ENCODE measurements at places on chromosomes 16 and 17.

GRCh38 chr17:79740413-79740812 lies 9.7 kb downstream of the ENPP7 start:
- no peak for DNase-seq

- no peak for DNase-seq
Measured at GRCh38 chr17:37194208-37194607, 181.6 kb upstream of the C17orf78 start.

DNA sequence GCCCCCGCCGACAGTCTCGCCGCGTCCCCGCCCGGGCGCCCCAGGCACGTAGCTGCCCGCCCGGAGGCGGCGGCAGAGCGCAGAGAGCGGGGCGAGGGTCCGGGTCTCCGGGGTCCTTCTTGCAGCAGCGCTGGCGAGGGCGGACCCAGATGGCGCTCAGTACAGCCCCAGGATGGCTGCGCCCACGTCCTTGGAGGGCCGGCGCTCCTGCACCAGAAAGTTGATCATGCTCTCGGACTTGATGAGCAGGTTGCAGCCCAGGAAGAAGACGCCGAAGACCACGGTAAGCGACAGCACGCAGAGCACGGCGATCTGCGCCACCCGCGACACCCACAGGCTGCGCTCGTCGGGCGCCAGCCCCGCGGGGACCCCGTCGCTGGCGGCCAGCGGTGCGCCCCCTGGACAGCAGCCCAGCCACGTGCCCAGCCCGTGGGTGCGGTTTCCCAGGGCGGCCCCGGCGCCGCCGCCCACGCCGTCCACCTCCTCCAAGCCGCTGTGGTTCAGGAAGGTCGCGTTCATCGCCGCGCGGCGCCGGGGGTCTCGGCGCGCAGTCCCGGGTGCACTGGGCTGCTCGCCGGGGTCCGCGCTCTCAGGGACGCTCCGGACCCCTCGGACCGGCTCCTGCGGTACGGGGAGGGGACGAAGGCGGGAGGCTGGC lies 435 bp downstream of the RPRML start:
- DNase-seq: peak; percentile 22

GRCh38 chr17:49218941-49219913 lies 8.7 kb downstream of the ABI3 start:
- DNase-seq: no peak

DNA sequence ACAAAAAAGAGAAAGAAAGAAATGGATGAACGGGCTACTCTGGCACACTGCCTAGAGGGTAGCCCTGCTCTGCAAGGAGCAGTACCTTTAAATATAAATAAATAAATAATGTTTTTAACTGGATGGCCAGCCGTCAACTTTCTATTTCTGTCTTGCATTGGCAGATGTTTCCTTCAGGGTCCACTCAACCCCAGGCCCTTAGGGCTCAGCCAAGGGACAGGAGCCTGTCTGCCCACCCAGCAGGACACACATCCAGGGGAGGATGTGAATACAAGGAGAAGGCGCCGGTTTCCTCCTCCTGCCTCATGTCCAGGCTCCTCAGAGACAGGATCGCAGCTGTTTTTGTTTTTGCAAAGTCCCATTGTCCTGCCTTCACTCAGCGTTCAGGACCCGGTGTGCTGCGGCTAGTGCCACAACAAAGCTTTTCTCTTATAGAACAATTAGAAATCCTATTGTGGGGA lies 22.6 kb downstream of the TTYH2 start:
- DNase-seq: no peak

GRCh38 chr17:60676758-60677307 lies 818 bp upstream of the BCAS3 start:
- no peak for DNase-seq

GRCh38 chr16:21619765-21620425 lies 20.5 kb downstream of the METTL9 start:
- no peak for DNase-seq

DNA sequence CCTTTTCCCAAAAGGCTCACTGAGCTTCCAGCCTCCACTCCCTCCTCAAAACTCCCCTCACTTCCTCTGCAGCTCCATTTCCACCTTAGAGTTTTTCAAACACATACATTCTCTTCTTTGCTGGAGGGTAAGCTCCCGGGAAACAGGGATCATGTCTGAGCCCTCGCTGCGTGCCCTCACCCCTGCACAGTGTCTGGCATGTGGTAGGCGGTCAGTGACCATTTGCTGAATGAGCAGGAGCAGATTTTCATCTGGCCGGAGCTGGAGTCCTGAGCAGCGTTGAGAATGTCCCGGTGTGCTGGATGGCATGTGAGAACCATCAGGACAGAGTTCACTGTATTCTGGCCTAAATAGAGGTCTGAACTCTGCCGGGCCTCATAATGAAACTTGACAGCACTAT lies 274.5 kb downstream of the GRIN2A start:
- DNase-seq: no peak

DNA sequence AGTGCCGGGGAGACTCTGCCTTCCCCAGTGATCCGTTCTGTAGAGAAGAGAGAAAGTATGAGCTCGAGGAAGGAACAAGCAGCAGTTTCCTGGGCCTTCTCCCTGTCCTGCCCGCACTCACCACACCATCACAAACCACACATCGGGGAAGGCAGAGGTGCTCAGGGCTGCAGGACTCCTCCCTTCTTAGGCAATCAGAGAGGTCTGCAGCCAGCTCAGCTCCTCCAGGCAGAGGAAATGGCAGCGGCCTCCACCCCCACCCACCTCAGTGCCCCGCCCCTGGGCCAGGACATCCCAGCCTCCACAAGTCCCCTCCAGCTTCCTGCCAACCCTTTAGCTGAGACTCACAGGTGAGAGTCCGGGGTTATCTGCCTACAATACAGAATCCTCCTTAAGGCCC lies 2.0 kb downstream of the ZNF319 start:
- peak; percentile 65 for DNase-seq

DNA sequence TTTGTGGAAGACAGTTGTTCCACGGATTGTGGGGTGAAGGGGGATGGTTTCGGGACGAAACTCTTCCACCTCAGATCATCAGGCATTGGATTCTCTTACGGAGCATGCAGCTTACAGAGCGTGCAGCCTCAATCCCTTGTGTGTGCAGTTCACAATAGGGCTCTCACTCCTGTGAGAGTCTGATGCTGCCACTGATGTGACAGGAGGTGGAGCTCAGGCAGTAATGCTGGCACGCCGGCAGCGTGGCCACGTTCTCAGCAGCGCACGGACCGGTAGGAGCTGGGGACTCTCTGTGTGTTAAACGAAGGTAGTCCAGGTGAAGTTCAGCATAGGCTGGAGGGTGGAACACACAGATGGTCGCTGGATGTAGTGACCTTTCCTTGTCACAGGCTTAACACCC lies 37.8 kb downstream of the SEC14L1 start:
- no peak for DNase-seq

DNA sequence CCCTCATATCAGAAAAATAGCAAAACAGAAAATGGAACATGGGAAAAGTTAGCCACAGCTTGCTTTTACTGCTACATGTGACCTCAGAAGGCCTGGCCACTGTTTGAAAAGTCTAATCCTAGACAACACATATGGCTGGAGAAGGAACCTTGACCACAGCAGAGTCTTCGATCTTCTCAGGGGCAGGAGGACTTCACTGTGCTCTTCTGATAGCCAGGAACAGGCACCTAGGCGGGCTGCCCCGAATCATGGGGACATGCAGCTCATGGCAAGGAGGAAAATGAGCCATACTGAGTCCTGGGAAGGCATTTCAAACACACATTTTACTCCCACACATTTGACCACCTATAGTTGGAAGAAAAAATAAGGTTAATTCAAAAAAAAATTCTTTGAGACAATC lies 31.1 kb upstream of the ADORA2B start:
- no peak for DNase-seq

GRCh38 chr17:149897-150584 lies 12.7 kb downstream of the SCGB1C2 start:
- DNase-seq: no peak

DNA sequence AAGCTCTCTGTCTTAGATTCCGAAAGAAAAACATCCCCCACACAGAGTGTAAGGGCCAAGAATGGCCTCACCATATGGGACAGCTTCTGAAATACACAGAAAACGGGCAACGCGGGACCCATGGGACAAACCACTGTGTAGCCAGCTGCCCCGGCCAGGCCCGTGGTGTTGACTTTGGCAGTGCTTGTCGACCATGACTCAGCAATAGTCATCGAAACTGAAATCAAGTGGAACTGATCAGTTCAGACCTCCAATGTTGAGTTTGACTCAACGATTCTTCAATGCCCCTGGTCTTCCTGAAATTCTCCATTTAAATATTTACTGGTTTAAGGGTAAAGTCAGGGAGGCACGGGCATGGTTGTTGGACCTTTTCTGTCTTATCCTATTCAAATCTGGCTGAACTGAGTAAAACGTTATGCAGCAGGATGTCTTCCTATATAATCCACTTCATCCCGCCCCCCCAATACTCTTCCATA lies 27.5 kb downstream of the ZFHX3 start:
- peak; percentile 95 for DNase-seq

DNA sequence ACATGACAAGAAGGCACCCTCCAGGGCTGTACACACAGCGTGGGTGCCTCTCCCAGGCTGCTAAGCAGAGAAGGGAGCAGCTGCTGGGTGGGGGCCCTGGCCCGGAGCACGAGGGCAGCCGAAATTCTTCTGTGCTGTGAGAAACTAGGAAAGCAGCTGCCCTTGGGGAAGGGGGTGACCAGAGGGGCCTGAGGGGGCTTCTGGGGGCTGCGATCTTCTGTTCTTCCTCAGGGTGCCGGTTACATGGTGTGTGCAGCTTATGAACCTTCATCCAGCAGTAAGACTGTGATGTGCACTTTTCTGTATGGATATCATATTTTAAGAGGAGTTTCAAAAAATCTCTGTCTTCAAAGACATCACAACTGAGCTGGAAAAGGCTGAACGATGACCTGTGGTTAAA lies 43.2 kb upstream of the METRNL start:
- no peak for DNase-seq

DNA sequence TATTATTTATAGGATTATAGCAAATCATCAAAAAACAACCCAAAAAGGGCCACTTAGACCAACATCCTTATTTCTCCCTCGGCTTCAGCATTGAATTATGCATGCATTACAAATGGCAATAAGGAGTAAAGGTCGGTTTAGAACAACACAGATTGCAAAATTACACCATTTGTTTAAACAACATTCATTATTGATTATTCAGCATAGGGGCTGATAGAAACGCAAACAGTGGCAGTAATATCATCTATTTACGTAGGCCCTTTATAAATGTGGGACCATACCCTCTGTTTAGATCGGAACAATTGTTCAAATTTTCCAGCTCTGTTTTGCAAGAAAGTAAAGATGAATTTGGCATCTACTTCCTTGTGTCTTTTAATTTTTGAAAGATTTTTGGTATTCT lies 153.3 kb downstream of the WWOX start:
- DNase-seq: no peak

DNA sequence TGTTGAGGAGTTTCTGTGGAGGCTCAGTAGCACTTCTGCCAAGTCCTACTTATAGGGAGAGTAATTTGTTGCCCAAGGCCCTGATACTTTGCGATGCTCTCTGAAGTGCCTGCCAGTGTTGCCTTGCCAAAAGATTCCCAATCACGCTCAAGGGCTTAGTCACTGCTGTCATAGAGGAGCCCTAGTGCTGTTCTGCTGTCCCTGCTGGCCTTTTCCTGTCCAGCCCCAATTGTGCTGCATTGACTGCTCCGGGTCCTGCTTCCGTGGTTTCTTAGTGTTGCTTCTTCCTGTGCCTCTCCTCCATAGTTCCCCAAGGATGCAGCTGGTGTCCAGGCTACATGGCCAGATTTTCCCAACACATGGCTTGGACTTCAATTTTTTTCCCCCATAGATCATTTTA lies 13.9 kb downstream of the NUP93 start:
- DNase-seq: peak; percentile 85

GRCh38 chr16:3873482-3874173 lies 6.9 kb downstream of the CREBBP start:
- DNase-seq: no peak
